Hindlimb muscle (tissue), 1 donor: ENCODE measurements at places on chromosomes 4 and X. TPM values are rescaled to one million over a fixed set of nuclear protein-coding genes. Genes with fewer than 3 reads are reported as not detected.

DNA sequence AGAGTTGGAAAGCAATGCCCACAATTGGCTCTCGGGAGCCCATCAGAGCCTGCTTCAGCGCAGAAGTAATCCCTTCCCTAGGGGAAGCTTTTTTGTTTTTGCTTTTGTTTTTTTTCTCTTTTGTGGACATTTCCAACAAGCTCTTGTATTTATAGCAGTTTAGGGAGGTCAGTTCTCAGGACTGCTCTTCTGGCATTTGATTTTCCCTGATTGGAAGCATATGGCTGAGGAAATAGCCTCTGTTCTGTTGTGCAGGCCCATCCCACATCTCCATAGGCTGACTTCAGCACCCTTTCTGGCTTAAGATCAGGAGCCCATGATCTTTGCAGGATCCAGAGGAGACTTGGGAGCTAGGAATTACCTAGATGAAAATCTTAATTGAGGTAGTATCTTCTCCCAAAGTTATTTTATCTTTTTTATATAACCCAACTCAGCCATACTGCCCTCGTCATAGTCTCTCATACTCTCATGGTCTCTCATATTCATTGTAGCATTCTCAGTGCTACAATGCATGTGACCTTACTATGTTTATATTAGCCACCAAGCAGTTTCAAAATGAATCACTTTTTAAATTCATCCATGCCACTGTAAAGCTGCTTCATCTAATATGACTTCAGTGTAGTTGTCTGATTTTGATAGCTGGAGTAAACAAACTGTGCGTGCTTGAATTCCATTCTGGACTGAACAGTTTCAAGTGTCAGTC lies 16.7 kb downstream of the PAGE4 start:
- DNase-seq, result peak; percentile 10

- no peak for DNase-seq
Observed at GRCh38 chrX:119659522-119659921, 33.4 kb downstream of the SEPTIN6 start.

DNA sequence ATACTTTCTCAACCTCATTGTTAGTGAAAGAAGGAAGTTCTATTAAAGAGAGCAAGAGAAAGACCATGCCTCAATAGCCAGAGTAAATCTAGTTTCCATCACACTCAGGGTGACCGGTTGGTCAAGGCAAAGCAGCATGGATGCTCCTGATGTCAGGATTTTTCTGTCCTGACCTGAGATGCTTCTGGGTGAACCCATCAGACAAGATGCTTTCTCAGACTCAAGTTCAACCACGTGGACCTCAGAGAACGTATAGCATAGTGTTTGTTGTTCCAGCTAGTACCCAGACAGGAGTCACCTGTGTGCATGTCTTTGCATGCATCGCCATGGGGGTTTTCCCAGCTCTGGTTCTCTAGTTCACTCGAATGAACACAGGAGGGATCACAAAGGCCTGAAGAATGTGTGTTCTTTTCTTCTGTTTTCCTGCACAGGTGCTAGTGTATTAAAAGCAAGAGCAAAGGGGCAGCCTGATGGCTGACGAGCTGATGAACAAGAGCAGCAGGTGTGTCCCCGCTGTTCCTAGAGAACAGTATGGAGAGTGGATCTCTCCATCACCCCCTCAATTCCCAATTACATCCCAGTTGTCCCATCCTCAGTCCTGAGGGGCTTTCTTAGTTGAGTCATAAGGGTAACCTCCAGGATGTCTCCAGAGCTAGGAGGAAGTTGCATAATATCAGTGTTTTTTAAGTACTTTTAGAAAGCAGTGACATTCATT lies 110.5 kb upstream of the ENPP6 start:
- DNase-seq, result no peak

DNA sequence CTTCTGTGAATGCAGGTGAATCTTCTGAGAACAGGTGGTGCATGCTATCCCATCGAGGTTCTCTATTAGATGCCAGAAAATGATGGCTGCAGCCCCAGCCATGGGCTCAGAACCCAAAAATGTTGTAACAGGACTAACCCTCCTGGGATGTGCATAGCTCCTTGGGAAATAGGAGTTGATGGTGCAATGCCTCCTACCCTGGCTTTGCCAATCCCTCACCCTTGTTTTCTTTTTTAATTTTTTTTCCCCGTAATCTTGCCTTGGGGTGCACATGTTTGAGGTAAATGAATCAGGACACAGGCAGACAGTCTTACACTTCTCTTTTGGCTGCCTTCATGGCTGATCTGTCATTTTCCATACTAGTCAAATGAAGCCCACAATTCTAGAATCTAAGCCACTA lies 96.6 kb downstream of the KIT start:
- no peak for DNase-seq

GRCh38 chrX:101708163-101708562 lies 48.5 kb upstream of the ARMCX2 start:
- DNase-seq, result peak; percentile 0

DNA sequence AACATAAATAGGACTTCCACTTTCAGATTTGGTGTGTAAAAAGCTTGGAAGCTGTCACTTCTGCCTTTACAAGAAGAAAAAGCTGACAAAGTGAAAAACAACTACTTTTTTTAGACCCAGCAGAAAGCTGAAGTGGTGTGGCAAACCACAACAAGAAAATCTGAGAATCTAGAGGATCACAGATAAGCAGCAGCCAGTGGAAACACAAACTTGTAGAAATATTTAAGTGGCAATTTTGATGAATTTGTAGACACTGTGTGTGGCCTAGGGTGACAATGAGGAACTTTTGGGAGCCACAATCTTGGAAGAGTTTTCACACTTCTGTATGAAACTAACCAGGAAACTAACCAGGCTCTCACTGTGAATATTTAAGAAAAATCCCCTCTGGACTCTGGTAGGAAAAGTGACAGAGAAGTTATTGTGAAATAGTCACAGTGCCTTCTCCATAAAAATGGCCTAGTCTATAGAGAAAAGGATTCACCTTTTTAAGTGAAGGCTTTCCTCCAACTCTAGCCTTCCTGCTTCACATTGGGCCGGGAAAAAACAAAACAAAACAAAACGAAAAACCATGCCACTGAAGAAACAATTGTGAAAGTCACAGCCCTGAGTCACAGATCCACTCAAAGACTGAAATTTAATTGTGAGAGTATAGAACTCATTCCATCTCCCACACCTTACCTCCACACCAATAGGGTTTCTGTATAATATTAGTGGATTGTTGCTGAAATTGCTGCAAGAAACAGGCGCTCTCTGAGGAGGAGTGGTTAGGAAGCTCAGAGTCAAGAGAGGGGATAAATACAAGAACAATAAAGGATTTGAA lies 26.7 kb upstream of the GUCY1A1 start:
- no peak for DNase-seq

GRCh38 chrX:24259544-24260240 lies 54.2 kb downstream of the SUPT20HL2 start:
- DNase-seq, result peak; percentile 50

DNA sequence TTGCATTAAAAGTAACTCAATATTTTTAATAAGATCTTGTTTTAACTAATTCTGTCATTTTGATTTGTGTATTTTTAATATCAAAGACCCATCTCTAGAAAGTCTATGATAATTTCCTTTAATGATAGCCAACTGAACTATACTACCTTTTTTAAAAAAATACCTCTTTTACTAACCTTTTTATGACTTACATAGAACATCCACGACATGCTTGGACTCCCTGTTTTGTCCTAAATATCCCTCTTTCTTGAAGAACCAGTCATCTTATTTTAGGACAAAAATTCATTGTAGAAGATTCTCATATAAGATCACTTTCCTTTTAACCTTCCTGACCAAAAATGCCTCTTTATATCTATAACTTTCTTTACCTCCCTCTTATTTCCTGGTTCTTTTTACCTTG lies 76.8 kb upstream of the GC start:
- no peak for DNase-seq

- no peak for DNase-seq
Observed at GRCh38 chr4:156931267-156931666, 40.3 kb downstream of the PDGFC start.

- DNase-seq, result no peak
Observed at GRCh38 chr4:1026115-1026514, 14.7 kb downstream of the FGFRL1 start.

- DNase-seq, result peak; percentile 43
Observed at GRCh38 chr4:86496094-86497080, 97.7 kb upstream of the PTPN13 start.

GRCh38 chr4:105120626-105121025 lies 26.1 kb upstream of the TET2 start:
- DNase-seq, result no peak

GRCh38 chr4:107824350-107825071 lies at the start of gene SGMS2:
Gene SGMS2 (plus strand): TSS chr4:107824932. CDS start chr4:107895554, 70,622 bp downstream.
- peak; percentile 85 for DNase-seq

- DNase-seq, result no peak
Observed at GRCh38 chr4:16692046-16692445, 206.4 kb downstream of the LDB2 start.

DNA sequence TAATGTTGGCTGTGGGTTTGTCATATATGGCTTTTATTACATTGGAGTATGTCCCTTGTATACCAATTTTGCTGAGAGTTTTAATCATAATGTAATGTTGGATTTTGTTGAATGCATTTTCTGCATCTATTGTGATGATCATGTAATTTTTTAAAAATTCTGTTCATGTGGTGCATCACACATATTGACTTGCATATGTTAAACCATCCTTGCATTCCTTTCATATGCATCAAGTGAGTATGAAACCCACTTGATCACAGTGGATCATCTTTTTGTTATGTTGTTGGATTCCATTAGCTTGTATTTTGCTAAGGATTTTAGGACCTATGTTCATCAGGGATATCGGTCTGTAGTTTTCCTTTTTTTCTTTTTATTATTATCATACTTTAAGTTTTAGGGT lies 12.1 kb downstream of the HEPH start:
- DNase-seq, result no peak

DNA sequence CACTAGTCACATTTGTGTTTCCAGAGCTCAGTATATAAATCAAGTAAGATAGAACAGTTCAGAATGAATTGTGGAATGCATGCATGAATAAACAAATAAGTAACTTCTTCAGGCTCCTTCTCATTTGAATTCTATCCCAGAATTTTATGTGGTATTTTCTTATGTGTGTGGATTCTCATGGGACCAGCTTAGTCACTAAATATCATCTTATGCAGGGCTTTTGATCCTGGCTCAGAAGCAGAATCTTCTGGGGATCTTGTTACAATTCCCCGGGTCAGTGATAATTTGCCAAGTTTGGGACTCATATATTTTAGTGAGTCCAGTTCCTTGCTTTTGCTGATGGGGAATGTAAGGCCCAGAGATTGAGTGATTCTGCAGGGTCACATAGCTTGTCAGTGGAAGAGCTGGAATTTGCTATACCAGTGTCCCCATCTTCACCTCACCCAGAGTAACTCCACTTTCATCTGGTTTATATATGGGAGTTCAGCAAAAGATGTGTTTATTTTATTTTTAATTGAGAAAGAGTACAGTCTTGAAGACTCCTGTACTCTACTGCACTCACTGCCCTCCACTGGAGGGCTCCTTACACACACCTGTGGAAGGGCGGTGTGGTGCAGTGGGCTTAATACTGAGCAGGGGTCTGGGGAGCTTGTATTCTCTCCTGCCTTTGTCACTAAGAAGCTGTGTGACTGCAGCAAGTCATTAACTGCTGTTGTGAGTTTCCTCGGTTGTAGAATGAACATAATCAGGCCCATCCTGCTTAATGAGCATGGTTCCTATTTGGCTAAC lies 198.2 kb upstream of the CXorf66 start:
- no peak for DNase-seq

GRCh38 chr4:165293927-165294649 lies 33.4 kb upstream of the MSMO1 start:
- no peak for DNase-seq

GRCh38 chr4:20572976-20573375 lies 127.3 kb upstream of the PACRGL start:
- DNase-seq, result no peak

- peak; percentile 86 for DNase-seq
Observed at GRCh38 chr4:110622841-110623717, at the start of gene PITX2. Gene PITX2 (minus strand): TSS chr4:110623077. CDS start chr4:110622460, 617 bp downstream.

DNA sequence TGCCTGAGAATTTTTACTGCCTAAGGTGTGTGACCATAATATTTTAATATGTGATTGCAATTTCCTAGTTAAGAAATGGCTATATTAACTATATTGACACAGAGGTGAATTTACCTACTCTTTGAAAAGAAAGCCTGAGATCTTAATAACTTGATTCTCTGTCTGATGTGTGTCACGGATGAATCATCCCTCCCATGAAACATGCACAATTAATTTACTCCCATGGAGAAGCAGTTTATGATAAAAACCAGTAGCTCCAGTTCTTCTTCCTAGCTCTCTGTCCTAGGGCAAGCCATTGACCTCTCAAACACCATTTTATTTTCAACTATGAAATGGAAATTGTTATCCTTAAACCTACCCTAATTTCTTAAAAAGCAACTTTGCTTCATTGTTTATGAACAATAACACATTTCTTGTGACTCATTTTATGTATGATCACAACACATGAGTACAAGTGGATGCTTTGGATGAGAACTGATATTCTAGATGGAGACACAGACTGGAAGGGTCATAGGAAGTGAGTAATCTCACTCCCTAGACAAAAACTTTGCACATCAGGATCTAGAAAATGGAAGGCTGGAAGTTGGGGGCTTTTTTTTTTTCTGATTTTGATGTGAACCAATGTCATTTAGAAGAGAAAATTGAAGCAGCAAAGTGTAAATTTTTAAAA lies 438.3 kb downstream of the GPAT3 start:
- no peak for DNase-seq

- DNase-seq, result peak; percentile 15
Observed at GRCh38 chr4:145580906-145581305, 38.3 kb upstream of the MMAA start.

- DNase-seq, result no peak
Observed at GRCh38 chr4:183157215-183157614, 58.2 kb downstream of the WWC2 start.

DNA sequence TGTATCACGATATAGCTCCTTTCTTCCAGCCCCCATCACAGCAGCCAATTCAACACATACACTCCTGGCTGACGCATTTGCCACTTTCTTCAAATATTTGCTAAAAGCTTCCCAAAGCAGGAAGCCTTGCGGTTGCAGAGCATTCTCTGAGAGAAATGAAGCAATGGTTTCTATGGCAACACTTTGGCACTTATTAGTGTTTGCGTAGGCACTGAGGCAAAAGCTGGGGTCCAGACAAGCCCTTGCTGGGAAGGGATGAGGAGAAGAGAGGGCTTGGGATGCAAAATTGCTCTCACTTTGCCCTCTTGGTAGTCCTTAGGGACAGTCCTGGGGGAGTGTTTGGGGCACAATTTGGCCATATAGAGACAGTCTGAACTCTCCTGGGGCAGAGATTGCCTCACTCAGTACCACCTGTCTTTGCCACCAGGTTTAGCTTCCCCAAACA lies 55.0 kb upstream of the PAK3 start:
- no peak for DNase-seq

GRCh38 chr4:172900900-172901299 lies 267.7 kb upstream of the GALNT7 start:
- no peak for DNase-seq

GRCh38 chrX:30153881-30154260 lies 61.5 kb upstream of the MAGEB2 start:
- no peak for DNase-seq

CXorf49B gene
- polyA plus RNA-seq, result not detected

F9 gene
- polyA plus RNA-seq, result not detected

IL9R gene
- 0.32 TPM for polyA plus RNA-seq

TIGD4 gene
- 1.6 TPM for polyA plus RNA-seq

FAM9C gene
- 0.28 TPM for polyA plus RNA-seq

MAGEE1 gene
- polyA plus RNA-seq, result 2.8 TPM

DMD gene
- polyA plus RNA-seq, result 88.9 TPM

HS3ST1 gene
- 0.46 TPM for polyA plus RNA-seq

RBMXL3 gene
- polyA plus RNA-seq, result not detected
